ENCODE measurements at places on chromosomes 2 and 18.

- no peak for DNase-seq
Measured at GRCh38 chr2:226031647-226032501, 632.4 kb downstream of the NYAP2 start.

GRCh38 chr2:30934066-30934465, 126.8 kb upstream of the CAPN13 start:
- DNase-seq: no peak

DNA sequence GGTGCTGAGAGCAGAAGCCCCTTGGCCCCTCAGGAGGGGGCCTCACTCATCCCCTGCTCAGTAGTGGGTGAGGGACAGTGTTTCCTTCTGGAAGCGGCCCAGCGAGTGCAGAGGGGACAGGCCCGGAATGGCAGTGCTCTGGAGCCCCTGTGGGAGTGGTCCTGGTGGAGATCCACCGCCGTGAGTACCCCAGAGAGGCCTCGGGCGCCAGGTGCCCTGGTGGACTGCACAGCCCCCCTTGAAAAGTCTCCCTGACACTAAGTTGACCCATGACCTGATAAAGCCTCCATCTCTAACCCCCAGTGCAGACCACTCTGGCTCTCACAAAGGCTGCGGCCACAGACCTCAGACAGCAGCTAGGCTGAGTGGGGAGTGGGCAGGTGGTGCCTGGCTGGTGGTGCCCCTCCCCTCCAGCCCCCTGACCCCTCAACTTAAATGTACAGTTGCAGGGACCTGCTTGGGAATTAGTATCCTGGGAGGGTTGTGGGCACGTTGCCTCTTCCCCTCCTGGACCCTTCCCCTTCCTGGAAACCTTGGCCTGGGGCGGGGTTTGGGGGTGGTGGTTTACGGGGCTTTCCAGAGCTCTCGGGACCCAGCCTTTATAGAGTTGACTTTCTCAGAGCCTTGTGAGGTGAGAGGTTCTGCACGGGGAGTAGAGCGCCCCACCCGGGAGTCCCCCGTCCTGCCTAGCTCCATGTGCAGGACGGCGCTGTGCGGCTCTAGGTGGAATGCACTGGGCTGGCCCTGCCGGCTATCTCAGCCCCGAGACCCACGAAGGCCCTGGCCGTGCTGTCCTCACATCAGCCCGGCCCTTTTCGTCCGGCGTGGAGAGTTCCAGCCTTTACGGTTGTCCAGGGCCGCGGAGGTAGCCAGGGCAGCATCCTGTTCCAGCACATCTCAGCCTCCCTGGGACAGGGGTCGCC, 62.7 kb downstream of the RTP5 start:
- no peak for DNase-seq

DNA sequence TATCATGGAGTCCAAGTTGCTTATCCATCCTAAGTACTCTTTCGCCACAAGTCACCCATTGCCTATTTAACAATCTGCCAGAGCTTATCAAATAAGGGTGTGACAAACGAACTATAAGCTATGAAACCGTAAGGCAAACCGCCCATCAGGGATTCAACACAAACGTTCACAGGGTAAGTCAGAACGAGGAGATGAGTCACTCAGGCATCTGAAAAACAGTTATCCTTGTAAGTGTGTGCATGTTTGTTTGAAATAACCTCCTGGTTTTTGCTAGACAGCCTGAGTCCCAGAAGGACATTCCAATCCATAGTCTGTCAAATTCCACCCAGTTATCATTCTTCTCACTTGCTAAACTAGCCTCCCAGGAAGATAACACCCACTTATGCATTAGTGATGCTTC, 299.1 kb downstream of the PAX3 start:
- no peak for DNase-seq

- no peak for DNase-seq
Measured at GRCh38 chr2:20650877-20651730, at the start of gene HS1BP3. TSS of gene HS1BP3 (minus strand) at chr2:20651098. CDS start at chr2:20651063, 35 bp downstream.

Data from GM04503 (cell line).